NCI-H69 (cell line): ENCODE measurements at places on chromosomes 6 and 20.

- peak; percentile 75 for DNase-seq
These were observed 380.5 kb downstream of the TFAP2B start for GRCh38 chr6:51199105-51199552.

- DNase-seq = no peak
These were observed 45.0 kb downstream of the ADNP start for GRCh38 chr20:50886184-50886790.

DNA sequence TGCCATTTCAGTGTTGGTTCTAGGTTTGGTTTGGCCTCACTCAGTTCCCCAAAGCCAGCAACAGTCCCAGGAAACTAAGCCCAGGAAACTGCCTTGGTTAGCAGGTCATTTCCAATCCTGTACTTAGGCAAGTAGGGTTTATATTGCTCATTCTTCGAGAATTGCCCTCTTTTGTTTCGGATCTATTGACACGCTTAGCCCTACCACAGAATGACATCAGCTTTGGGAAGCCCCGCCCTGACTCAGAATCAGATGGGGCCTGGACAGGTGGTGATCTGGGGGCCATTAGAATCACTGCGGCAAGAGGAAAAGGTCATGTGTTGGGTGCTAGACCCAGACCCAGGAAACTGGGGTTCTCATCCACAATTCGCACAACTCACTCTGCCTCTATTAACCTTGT, 578.2 kb downstream of the QKI start:
- DNase-seq = no peak

- DNase-seq = no peak
These were observed 3.9 kb upstream of the REV3L start for GRCh38 chr6:111486921-111487320.

GRCh38 chr6:47700596-47700995, 2.2 kb downstream of the ADGRF4 start:
- peak; percentile 56 for DNase-seq

GRCh38 chr6:113634352-113635163, 222.6 kb upstream of the MARCKS start:
- no peak for DNase-seq

DNA sequence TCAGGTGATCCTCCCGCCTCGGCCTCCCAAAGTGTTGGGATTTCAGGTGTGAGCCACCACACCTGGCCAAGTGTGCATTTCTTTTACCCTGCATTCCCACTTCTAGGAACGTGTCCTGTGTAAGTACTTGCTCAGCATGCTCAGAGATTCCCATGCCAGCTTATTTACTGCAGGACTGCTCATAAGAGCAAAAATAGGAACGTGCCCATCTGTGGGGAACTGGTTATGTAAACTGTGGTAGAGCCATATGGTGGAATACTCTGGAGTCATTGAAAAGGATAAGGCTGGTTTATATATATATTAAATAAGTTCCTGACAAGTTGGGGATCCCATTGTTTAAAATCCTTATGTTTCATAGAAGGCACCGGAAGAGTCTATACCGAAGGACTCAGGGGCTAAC, 38.2 kb upstream of the FANCE start:
- DNase-seq = no peak

- DNase-seq = no peak
These were observed 31.7 kb upstream of the SPAG4 start for GRCh38 chr20:35583636-35584560.

DNA sequence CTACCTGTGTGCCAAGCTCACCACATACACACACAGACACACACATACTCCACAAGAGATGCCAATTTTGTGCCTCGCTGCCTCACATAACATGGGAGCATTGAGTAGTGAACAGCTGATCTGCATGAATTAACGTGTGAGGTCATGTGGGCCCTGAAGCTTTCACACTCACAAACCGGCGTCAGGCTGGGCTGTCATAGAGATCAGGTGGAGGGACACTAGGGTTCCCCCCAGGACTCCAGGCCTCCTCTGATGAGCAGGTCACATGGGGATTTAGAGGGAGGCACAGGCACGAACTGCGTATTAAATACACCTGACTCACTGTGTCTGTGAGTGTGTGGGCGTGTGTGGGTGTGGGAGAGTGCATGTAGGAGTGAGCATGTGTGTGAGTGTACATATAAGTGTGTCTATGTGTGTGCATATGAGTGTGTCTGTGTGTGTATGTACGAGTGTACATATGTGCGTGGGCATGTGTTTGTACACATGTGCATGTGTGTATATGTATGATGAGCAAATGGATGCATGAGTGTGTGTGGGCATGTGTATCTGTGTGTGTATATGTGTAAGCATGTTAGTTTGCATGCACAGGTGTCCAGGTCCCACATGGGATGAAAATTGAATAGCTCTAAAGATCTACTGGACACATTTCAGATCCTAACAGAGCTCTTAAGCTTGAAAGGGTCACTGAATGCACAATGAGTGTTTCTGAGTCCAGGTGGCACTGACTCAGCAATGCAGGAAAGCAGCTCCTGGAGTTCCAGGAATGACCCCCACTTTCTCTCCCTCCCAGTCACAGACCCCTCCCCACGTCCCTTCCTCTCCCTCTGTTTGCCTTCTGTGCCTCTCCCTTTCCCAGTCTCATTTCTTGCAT, 336.6 kb downstream of the PREX1 start:
- no peak for DNase-seq
